ENCODE measurements at places on chromosomes 2 and 18.
A peak's percentile ranks its signal among the peaks of the same experiment; 100 is the strongest.

- no peak for DNase-seq
Measured at GRCh38 chr2:105076121-105076520, 38.3 kb downstream of the MRPS9 start.

GRCh38 chr2:160392201-160392600, 101.4 kb downstream of the RBMS1 start:
- no peak for DNase-seq

GRCh38 chr2:198375083-198375410, 570.7 kb downstream of the PLCL1 start:
- DNase-seq = no peak

DNA sequence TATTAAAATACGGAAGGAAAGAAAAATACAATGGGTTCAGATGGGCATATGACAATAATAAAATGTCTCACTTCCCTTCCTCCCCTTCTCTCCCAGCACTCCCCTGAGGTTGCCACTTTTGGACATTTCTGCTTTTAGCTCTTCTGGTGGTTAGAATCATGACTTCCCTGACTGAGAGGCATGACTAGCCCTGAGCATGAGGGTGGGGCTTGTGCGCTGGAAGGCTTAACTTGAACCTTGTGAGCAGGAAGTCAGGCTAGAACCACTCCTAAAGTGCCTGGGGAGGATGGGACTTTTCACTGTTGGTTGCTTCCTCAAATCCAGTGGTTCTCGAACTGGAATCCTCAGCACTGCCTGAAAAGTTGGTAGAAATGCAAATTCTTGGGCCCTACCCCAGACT, 19.7 kb upstream of the ARHGAP25 start:
- DNase-seq = peak; percentile 99

DNA sequence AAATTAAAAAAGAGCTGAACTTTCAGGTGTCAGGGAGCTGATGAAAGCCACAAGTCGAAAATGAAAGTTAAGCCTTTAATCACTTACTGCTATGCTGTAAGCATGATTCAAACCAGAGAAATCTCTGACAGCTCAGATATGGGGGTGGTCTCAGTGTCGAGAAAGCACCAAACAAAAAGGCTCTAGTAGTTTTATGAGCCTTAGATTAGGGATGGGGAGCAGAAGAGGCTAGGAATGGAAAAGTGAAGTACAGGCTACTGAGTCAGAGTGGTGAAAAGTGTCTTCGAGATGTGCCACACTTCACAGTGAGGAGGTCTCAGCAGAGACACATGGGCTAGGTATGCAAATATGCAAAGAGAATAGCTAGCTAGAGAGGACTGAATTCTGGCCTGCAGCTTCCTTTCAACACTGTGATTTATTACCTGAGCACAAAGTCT, 482.2 kb downstream of the SPAG16 start:
- DNase-seq = no peak
